Left renal cortex interstitium (tissue), 4 donors: ENCODE measurements at places on chromosomes 12 and 14.

GRCh38 chr12:110256780-110257431 lies 24.1 kb upstream of the ATP2A2 start:
- no peak for DNase-seq

DNA sequence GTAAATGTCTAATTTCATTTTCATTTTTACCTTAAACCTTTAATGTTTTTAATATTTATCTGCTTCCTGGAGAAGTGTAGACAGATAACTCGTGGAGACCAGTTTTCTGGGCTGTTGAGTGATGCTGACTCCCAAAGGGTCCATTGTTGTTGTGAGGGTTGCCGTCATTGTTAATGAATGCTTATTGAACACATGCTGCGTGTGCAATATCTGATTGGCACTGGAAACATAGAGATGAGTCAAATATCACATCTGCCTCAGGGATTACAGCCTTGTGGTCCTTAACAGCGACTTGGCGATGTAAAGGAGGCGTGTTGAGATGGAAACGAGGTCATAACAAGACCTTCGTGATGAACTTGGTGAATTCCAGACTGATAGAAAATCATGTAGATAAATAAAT lies 85.9 kb downstream of the FBXW8 start:
- no peak for DNase-seq

DNA sequence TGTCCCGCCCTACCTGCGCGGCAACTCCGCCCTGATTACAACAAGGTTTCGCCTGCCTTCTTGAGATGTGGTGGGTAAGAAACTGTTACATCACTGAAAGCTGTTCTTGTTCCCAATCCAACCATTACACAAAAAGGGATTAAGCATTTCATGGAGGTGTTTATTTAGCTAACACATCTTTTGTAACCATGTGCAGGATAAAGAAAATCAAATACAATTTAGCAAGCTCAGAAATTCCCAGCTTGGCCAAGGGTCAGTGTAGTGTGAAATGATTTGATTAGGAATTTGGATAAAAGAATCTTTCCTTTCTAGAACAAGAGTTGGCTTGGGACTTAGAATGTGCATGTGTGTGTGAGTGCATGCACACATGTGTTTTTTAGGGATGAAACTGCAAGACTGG lies 6.3 kb downstream of the FOXN4 start:
- no peak for DNase-seq

DNA sequence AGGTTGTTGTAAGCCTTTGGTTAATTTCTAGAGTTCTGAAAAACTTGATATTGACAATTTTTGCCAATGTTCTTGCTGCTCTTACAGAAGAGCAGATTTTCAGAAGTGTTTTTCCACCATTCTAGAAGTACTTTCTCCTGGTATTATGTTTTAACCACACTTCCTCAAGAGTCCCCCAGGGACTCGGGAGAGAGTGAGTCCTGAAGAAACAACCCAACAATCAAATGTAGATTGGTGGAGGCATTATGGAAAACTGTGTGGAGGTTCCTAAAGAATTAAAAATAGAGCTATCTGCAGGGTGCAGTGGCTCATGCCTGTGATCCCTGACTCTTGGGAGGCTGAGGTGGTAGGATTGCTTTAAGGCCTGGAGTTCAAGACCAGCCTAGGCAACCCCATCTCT lies 26.7 kb downstream of the OR10P1 start:
- no peak for DNase-seq
